Kidney epithelial cell (primary cell): ENCODE measurements at places on chromosomes 1 and 21. TPM values are rescaled to one million over a fixed set of nuclear protein-coding genes. Genes with fewer than 3 reads are reported as not detected.
A peak's percentile ranks its signal among the peaks of the same experiment; 100 is the strongest.

DNA sequence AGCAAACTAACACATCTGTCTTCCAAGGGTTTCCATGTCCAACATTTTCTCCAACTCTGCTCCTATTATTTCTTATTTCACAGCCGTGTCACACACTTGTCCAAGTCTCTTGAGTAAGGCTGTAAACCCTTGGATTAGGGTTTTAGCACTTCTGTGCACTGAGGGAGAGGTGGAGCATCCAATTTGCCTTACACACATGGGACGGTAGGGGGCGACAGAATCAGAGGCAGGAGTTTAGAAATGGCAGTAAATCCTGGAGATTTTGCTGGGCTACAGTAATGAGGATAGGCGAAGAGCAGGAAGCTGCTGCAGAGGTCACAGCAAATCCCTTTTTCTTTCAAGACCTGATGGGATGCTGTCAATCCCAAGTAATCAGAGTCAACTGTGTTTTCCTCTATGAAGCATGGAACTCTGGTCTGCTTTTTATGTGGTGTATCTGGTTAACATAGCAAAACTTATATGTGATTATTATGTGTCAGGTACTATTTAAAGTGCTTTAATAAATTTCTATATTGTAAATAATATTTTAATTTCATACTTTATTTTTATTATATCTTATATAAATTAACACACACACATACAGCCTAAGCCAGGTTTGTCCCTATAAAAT is 15.4 kb upstream of the LCE5A start:
- no peak for DNase-seq

- DNase-seq = peak; percentile 19
Observed at GRCh38 chr1:242569867-242570266, 45.4 kb upstream of the PLD5 start.

DNA sequence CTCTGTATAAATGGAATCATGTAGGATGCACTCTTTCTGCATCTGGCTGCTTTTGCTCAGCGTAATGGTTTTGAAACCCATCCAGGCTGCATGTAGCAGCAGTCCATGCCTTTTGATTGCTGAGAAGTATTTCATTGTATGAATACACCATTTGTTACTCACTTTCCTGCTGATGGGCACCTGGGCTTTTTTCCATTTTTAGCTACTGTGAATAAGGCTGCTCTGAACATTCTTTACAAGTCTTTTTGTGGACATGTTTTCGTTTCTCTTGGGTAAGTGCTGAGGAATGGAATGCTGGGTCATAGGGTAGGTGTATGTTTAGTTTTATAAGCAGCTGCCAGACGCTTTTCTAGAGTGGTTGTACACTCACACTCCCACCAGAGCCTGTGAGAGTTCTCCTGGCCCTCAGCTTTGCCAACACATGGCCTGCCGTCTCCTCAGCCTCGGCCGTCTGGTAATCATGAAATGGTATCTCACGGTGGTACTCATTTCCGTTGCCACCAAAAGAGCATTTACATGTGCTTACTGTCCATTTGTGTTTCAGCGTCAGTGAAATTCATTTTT is 22.7 kb downstream of the SLX9 start:
- DNase-seq = peak; percentile 65

- peak; percentile 1 for DNase-seq
Observed at GRCh38 chr1:170168265-170168664, 22.5 kb downstream of the NTMT2 start.

- DNase-seq = no peak
Observed at GRCh38 chr1:26359981-26360806, 6.3 kb upstream of the CRYBG2 start.

DNA sequence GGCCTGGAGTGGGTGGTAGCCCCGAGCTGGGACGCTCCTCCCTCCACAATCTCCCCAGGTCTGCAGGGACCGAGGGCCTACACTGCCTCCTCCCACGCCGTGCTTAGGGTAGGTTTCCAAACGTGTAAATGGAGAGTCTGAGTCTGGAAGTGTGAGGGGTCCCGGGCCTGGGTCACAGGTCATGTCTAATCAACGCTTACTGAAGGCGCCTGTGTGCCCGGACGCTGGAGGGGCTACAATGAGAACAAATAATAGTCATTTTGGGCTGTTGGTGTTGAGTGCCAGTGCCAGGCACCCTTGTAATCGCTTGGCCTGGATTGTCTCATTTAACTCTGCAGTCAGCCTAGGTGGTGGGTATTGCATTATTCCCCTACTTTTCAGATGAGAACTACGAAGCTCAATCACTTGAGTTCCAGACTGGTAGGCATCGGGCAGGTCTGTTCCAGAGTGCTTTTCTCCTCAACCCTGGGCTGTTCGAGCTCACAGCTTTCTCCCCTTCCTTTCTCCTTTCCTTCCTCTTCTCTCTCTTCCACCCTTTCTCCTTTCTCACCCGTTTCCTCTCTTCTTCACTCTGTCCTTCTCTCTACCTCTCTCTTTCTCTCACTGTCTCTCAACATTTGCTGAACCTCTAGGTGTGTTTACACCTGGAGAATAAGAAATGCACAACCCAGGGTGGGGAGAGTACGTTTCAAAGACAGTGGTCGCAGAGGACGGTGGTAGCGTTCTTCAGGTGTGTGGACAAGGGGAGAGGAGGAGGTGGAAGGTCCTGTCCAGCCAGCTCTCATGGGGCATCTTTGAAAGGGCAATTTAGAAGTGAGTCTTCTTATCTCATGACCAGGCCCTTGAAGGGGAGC is 883 bp downstream of the SLC66A1 start:
- DNase-seq = no peak

DNA sequence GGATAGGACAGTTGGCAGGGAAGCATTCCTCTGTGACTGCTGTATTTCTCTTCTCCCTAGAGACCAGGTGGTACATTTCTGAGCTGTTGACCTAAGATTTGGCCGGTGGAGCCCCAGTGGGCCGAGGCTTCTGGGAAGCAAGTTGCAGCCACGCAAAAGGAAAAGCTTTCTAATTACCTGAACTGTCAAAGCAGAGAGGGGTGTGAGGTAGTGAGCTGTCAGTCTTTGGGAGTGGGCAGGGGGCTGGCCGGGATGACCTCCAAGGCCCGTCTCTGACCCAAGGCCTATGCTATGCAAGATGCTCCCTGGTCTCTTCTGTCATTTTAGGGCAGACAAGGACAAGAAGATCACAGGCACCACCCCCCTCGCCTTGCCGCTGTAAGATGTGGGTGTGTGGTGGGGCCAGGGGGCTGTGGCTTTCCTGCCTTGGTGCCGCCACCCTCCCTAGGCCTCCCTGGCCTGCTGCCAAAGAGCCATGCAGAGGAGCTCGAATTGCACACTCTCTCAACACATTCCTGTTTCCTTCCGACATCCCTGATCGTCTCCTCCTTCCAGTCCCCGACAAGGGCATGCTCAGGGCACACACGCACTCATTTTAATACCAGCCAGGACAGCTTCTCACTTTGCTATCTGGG is 7.7 kb downstream of the PADI1 start:
- no peak for DNase-seq

GRCh38 chr1:47137925-47138615 is 829 bp downstream of the CYP4A22 start:
- no peak for DNase-seq

GRCh38 chr1:221961532-221962292 is 219.8 kb upstream of the DUSP10 start:
- DNase-seq = peak; percentile 59

GRCh38 chr1:153698020-153698922 is 19.8 kb downstream of the NPR1 start:
- no peak for DNase-seq

NES gene
- 66.3 and 76.8 TPM in 2 replicates for total RNA-seq

FAM72C gene
- 0.25 TPM in 1 of 2 replicates, not detected in the other for total RNA-seq

PLD5 gene
- total RNA-seq = 0.89 and 1.9 TPM in 2 replicates

KCNJ15 gene
- 27.5 and 30.6 TPM in 2 replicates for total RNA-seq
